Astrocyte of the hippocampus (primary cell): ENCODE measurements at places on chromosomes 4 and X.

GRCh38 chr4:174672276-174672675, 150.0 kb upstream of the HPGD start:
- peak; percentile 4 for DNase-seq

GRCh38 chr4:121146530-121146929, 17.6 kb downstream of the TNIP3 start:
- DNase-seq, result peak; percentile 67

DNA sequence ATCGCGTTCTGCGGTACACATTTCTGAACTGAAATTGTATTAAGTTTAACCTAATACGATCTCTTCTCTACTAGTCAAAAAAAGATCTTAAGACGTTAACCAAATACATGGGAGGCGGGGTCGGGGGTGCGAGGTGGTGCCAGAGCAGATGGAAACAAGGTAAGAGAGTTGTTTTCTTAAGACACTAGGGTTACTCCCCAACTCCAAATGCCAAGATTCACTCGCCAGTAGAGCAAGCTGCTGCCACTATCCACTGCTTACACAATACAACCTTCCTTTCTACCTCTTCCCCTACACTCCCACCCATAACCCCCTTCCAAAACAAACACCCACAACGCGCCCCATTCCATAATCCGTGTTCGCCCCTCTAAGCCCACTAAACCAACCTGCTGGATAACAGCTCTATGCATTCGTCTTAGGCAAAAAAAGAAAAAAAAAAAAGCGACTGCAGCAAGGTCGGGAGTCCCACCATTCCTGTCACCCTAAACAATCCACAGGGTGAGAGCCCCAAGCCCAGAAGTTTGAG, 1.3 kb downstream of the LCORL start:
- no peak for DNase-seq

DNA sequence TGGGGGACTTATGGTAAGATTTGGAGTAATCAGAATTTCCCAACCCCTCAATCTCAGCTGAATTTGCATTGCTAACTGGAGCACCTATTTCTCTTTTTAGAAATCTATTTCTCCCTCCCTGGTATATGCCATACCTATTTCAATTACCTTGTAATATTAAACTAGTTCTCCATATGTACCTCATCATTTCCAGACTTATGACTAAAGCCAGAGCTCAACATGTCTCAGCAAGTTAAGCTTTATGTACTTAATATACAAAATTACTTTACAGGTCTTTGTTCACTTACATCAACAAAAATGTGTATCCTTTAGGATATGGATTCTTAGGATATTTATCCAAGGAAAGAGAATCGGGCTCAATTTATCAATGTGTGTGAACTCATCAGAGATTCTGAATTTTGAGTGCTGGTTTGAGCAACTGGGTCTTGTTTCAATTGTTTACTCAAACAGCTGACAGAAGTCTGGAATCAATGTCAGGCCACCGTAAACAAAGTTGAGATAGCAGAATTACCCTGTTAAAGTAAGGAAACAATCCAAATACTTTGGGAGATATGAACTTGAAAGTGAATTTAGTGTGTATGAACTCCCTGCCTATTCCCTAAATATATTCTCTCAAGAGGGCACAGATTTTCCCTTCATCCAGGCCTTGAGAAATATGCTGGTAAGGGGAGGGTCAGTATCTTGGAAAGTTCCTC, 199.6 kb downstream of the VEGFC start:
- DNase-seq, result no peak

DNA sequence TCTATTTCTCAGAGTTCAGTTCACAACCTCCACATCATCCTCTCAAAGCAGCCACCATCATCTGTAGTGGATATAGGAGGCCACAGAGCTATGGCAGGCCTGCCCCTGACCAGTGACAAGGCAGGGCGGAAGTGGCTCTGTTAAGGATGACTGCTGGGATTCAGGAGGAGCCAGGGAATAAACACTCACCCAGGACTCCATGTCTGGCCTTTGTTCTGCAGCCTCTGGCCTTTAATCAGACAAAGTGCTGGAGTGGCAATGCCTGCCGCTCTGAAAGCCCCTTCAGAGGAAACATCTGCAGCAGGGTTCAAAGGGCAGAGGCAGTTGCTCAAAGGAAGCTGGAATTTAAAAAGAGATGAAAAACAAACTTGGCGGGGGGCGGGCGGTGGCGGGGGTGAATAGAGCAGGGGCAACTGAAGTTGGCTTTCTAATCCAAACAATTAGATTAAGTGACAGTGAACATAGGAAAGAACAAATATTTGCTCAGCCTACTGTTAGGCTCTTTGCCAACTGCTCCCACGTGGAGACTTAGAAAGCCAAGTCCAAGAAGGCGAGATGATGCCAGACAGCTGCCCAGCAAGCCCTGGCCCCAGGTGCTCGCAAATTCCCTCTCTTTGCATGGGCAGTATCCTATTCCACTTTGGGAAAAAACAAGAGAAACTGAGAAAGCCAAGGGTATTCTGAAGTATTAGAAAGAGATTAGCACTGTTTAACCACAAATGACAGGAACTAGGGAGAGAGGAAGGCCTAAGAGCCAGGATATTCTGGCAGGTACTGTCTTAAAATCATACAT, 5.5 kb downstream of the MPP1 start:
- peak; percentile 28 for DNase-seq

DNA sequence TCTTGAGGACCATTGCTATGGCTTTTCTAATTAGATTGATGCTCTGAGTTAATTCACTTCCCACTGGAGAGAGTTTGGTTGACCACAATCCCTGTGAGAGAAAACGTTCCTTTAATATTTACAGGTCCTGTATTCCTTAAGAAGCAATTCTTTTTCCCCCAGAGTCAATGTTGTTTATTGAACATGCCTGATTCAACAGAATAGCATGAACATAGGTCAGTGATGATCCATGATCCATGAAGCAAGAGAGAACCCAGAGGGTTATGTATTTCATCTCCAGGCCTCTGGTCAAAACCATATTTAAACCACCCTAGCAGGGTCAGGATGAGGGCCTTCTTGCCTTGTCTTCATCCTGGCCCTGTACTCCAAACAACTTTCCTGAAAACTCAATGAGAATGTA, 39.4 kb upstream of the EFHC2 start:
- no peak for DNase-seq

DNA sequence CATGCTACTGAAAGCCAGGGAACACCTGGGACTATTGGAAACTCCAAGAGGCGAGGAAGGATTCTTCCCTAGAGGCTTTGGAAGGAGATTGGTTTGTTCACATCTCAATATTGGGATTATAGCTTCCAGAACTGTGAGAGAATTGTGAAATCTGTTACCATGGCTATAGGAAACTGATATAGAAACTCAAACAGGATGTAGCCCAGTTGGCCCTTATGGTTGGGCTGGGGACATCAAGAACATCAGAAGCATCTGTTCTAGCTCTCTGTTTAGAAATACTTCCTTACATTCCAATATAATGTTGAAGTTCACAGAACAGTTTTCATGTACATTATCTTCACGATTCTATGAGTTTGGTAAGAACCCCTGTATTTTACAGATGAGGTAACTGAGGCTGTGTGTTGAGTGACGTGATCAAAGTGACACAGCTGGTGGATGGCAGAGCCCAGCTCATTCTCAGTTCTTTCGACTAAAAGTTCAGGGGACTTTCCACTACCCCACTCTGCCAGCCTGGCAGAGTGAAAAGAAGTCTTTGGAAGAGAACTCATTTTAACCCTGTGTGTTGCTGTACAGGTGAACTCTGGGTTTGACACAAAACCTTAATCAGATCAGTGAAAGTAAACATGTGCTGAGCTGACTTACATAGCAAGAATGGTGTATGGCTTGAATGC, 183.0 kb downstream of the GBA3 start:
- no peak for DNase-seq

DNA sequence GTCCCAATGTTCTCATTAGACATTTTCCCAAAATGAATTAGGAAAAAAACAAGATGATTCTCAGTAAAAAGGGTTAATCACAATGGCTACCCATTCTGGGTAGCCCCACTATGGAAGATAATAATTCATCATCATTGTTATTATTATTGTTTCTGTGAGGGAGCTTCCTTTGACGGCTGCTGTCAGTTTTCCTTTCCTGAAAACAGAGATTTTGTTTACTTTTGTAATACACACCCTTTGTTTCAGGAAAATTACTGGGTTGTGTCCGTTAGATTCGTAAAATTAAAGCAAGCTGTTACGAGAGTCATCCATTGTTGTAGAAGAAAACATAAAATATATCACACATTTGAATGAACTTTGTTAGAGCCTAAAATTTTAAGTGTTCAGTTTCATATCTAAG, 192.9 kb upstream of the ANKRD50 start:
- no peak for DNase-seq

DNA sequence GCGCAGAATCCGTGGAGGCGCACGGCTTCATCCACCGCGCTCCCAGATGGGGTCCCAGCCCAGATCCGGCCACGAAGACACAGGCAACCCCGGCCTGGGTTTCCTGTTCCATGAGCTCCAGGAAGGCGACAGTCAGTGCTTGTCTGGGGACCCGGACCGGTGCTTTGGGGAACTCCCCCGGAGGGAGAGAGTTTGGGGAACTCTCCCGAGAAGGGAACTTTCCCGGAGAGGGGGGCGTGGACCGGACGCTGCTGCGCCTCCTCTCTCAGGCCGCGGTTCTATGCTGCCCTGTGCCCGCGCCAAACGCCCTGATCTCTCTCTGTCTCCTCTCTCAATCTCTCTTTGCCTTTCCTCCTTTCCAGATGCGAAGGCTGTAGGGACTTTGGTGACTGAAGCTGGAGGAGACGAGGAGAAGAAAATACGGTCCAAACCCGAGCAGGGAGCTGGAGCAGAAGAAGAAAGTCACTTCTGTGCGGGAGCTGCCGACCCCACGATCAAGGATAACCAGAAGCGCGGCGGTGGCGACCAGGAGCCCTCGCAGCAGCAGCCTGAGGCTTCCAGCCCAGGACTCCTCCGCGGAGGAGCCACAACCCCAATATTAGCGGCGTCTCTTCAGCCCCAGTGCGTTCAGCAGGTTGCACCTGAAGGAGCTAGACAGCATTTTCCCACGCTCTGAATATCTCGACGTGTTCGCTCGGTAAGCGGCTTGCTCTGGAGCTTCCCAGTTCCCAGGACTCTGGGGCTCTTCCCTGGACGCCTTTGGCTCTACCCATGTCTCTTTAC, 47.6 kb upstream of the NKAP start:
- peak; percentile 16 for DNase-seq
